ENCODE measurements at places on chromosomes 3 and 15.

- no peak for DNase-seq
Observed at GRCh38 chr15:67832031-67832551, 6.8 kb downstream of the SKOR1 start.

- no peak for DNase-seq
Observed at GRCh38 chr3:14113965-14114635, 10.6 kb downstream of the CHCHD4 start.

DNA sequence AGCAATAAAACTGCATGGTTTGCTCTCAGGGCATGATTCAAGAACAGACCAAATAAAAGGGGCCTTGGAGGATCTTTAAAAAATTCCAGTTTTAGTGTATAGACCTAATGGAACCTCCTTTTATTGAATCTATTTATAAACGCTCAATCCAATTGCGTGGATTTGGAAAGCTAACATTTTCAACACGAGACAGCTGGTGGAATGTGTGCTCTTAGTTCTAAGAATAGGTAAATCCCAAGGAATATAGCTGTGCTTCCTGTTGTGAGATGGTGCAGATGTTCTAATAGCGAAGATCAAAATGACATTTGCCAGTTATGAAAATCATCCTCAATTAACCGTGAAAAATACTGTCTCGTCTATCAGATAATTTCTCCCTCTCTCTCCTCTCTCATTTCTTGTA lies 192.5 kb downstream of the ATP10A start:
- DNase-seq = no peak

DNA sequence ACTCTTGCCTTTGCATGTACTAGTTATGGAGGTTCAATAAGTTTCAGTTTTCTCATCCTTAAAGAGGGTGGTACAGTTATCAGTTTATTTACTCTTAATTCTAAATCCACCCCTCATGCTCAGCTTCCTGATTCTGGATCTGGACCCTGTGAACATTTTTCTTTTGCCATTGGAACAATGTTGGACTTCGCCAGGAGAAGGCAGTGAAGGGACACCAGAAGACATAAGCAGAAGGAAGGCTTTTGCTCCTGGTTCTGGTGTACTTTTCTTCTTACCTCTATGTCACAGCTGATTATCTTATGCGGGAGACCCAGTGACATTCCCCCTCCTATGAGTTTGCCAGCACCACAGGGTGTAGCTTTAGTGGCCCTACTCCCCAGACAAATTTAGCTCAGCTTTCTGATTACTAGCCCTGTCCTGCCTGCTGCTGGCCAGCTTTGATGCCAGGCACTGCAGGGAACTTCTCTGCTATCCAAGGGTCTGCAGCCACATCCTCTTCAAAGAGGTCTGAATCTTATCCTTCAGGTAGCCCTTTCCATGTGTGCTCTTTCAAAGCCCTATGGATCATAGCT lies 466.3 kb upstream of the EPHA3 start:
- no peak for DNase-seq

GRCh38 chr3:13208706-13209633 lies 135.7 kb upstream of the IQSEC1 start:
- no peak for DNase-seq

GRCh38 chr15:69997813-69998212 lies 99.9 kb downstream of the TLE3 start:
- no peak for DNase-seq

GRCh38 chr3:156818890-156819289 lies 7.3 kb upstream of the LEKR1 start:
- DNase-seq = no peak

GRCh38 chr3:24360957-24361356 lies 133.7 kb downstream of the THRB start:
- DNase-seq = no peak

GRCh38 chr3:124520970-124521369 lies 209.3 kb upstream of the UMPS start:
- no peak for DNase-seq

GRCh38 chr15:48806151-48806550 lies 4.7 kb downstream of the CEP152 start:
- DNase-seq = no peak

DNA sequence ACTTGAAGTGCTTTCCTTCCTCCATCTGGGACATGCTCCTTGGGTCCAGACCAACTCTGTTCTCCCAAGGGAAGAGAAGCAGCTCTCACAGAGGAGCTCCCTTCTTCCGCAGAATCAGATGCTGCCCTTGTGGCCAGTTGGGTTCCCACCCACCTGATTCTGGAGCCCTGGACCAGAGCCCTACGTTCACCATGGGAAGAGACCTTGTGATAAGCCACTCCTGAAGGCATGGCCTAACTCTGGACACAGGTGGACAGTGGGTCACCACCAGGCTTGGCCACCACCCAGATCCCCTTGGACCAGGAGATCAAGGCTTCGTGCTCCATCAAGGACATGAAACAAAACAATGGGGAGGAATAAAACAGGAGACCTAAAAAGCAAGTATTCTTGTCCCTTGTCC lies 172.2 kb downstream of the RPLP1 start:
- DNase-seq = no peak

- no peak for DNase-seq
Observed at GRCh38 chr3:126149960-126150515, 30.3 kb downstream of the ALDH1L1 start.

DNA sequence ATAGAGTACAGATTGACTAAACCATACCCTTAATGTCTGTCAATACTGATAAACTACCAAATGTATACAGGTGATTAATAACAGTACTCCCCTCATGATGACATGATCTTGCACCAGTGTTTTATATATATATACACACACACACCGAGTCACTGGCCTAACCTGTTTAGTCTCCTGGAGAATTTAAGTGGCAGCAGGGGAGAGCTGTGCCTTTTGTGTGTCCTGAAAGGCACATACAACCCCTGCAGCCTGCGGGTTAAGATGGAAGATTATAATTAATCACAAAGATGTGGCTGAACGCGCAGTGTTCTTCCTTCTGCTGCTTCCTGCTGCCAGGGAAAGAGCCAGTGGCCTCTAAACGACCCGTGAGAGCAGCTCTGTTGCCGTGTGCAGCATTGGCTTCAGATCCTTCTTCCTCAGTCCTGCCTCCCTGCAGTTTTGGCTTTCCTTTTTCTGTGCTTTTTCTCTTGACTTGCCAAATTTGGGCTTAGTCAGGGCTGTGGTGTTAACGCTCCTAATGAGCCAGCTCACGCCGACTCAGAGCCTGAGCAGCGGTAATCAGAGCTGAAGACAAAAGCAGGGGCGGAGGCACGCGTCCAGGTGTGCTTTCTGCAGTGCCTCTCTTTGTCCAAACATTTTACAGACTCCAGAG lies 42.5 kb upstream of the UBE3A start:
- no peak for DNase-seq

GRCh38 chr3:120370463-120370862 lies 21.3 kb upstream of the LRRC58 start:
- DNase-seq = no peak

DNA sequence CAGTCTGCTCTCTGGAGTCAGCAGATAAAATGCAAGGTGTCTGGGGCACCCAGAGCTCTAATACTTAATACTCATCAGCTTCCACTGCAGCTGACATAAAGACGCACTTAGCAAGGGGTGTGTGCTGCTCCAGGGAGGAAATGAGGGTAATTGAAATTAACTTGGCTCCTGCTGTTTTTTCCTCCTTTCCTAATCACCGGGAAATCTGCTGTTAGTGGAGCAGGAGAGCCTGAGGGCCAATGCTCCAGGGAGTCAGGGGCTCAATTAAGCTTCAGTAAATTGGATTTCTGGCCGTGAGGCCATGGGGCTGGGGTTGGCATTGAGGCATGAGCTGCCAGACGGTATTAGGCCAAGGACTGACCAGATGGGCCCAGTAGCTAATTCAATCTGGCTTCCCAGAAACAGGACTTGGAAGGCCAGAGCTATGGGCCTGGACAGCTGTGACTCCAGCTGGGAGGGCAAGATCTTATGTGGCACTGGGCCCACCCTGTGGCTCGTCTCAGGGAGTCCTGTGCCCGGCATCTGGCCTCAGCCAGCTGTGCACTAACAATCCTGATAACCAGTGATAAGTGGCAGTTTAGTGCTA lies 30.7 kb upstream of the CHRNB4 start:
- no peak for DNase-seq

DNA sequence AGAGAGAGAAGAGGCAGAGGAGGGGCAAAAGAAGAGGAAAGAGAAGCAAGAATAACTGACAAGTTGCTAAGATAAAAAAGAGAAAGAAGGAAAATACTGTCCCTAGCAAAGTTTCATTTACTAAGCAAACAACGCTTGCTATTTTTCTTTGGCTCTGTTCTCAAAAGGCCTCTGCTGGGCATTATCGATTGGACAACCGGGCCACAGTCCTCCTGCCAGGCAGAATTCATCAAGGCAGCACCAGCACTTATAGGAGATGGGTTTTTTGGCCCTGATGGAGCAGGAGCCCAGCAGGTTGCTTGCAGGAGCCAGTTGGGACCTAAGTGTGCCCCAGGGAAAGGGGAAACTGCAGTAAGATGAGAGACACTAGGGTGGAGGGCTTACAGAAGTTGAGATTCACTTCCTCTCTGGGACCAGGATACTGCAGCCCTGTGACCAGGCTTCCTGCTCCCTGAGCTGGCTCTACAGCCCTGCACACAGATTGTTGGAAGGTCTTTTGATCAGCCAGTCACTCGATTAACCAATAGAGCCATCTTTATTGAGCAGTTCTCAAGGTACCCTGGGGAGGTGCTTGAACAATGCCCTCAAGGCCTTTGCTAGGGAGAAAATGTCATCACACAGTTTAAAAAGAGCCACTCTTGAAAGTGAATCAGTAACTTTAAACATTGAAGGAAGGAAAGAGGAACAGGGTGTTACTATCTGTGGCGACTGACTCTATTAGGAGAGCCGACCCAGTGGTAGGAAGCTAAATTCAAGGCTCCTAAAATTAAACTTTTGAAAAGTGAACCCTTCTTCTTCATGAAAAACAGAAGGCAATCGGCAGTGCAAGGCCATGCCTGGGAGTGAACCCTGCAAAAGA lies 28.8 kb upstream of the GLCE start:
- no peak for DNase-seq

DNA sequence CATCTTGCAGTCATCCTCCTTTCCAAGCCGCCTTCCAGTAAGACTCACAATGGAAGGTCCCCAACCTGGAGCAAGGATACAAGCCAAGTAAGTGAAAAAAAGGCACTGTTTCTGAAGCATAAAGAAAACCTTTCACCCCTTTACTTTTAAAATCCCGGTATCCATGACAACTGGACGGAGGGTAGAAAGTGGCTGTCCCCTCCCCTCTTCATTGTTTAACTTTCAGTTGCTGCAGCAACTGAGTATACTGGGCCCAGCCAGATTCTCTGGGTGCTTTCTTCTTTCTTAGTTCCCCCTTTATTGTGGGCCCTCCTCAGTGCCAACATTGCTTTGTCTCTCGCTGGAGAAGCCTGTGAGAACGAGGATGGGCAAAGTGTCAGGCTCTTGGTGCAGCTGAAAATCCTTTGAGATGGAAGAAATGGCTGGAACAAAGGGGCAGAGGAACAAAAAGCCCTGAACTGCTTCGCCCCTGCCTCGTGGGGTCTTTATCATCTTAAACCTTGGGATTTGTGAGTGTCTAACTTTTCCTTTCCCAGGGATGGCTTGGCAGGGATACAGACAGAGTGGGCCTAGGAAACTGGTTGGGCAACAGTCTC lies 224.0 kb upstream of the RGMA start:
- DNase-seq = no peak

- no peak for DNase-seq
Observed at GRCh38 chr3:126999383-126999782, 16.5 kb downstream of the PLXNA1 start.

- no peak for DNase-seq
Observed at GRCh38 chr3:188407158-188407880, 253.4 kb downstream of the LPP start.

- no peak for DNase-seq
Observed at GRCh38 chr3:194355379-194355778, 4.3 kb upstream of the CPN2 start.

GRCh38 chr3:61924090-61924735 lies 362.8 kb downstream of the PTPRG start:
- no peak for DNase-seq

DNA sequence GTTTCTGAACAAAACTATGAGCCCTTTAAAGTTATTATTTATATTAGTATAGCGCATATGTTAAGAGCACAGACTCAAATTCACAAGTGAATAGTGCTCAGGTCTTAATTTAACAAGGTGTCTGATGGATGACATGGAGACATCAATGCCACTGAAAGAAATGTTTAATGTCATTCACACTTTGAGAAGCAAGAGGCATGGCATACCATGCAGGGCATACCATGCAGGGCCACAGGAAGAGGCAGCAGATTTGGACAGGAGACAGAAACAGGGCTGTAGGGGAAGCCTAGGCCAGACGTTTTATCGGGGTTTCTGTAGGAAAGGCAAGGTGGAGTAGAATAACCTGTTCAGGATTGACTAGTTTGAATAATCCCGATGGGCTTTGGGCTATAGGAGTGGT lies 150.2 kb upstream of the KCNH8 start:
- no peak for DNase-seq

- no peak for DNase-seq
Observed at GRCh38 chr15:90774731-90775514, 57.8 kb downstream of the BLM start.

GRCh38 chr3:30751610-30752299 lies 142.7 kb downstream of the GADL1 start:
- peak; percentile 10 for DNase-seq

GRCh38 chr3:131406274-131406673 lies 24.7 kb downstream of the NUDT16 start:
- no peak for DNase-seq

DNA sequence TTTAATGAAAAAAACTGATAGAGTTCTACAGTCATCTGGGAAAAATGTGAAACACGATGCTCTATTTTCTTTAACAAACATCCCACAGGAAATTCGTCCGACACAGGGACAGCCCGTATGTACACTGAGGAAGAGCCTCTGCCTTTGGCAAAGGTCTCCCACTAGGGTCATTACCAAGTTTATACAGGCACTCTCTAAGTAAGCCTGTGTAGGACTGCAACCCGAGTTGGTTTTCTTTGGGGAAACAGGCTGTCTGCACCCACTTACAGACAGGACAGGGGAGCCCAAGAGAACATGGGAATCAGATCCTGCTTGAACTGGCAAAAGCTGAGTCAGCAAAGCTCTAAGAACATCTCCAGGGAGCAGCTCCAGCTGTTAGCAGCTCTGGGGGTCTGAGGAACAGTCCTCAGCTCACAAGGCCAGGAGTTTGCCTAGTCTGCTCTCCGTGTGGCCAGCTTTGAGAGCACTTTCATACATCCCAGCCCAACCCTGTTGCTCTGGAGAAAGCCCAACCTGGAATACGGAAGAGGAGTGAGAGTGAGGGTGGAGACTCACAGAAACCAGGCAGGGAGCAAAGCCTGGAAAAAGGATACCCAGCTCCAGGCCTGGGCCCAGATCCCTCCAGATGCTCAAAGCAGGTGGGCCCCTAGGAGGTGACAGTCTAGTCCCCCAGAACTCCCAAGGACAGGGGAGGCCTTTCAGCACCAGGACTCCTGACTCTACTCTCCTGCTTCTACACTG lies 1.9 kb downstream of the TBC1D2B start:
- no peak for DNase-seq

DNA sequence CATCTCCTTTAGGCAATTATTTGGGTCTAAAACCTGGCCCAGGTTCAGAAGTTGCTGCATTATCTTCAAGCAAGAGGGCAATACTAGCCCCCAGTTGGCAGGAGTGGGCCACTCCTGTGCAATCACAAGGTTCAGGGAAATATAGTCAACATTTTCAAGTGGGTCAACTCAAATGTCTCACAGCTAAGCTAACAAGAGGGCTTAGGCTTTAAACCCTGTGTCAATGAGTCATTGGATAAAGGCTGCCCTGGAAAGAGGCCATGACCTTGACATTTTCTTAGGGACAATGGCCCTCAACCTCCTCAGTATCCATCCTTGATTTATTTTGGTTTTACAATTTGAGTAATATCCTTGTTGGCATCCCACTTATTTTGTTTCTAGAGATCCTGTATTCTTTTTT lies 73.5 kb upstream of the DCP1A start:
- no peak for DNase-seq

GRCh38 chr3:129045675-129046036 lies 14.9 kb upstream of the GP9 start:
- no peak for DNase-seq
